ENCODE measurements at places on chromosomes 6 and 20.

DNA sequence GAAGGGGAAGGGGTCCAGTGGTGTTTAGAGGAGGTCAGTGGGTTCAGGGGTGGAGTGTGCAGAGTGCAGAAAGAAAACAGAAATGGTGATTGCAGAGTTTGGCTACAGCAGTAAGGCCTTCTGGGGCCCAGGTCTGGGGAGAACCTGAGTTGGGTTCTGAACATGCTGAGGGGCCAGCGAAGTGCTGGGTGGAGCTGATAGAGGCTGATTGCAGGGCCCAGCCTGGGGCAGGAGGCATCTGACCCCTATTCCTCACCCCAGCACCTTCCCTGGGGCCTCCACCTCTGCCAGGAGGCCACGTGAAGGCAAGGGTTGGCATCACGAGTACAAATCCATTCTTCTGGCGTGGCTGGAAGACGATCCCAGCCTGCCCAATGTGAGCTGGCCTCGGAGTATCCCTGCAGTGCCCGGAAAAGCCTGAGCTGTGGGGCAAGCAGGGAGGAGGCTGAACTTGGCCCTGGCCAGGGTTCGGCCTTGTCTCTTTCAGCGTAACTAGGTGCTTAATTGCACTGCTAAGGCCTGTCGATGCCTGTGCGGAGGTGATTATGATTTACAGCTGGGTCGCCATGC lies 35.3 kb downstream of the VSTM2L start:
- DNase-seq = no peak

DNA sequence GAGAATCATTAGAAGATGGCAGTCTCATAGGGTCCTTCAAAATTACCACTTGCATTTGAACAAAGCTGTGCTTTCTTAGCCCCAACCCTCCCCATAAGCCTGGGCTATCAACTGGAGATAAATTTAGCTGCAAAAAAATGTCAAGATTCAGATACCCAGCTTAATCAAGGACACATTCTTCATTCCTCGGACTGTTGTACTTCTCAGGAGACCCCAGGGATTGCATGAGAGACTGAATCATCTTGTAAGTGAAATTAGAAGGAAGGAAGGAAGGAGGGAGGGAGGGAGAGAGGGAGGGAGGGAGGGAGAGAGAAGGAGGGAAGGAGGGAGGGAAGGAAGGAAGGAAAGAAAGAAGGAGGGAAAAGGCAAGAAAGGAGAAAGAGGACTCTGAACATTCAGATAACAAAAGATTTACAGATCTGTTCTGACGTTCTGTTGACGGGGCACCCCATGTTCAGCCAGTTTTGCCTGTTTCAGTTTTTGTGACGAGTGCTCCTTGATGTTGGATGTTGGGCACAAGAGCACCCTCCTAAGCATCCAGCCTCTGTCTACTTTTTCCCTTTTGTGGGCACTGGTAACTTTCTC lies 498.7 kb downstream of the PREX1 start:
- DNase-seq = no peak

DNA sequence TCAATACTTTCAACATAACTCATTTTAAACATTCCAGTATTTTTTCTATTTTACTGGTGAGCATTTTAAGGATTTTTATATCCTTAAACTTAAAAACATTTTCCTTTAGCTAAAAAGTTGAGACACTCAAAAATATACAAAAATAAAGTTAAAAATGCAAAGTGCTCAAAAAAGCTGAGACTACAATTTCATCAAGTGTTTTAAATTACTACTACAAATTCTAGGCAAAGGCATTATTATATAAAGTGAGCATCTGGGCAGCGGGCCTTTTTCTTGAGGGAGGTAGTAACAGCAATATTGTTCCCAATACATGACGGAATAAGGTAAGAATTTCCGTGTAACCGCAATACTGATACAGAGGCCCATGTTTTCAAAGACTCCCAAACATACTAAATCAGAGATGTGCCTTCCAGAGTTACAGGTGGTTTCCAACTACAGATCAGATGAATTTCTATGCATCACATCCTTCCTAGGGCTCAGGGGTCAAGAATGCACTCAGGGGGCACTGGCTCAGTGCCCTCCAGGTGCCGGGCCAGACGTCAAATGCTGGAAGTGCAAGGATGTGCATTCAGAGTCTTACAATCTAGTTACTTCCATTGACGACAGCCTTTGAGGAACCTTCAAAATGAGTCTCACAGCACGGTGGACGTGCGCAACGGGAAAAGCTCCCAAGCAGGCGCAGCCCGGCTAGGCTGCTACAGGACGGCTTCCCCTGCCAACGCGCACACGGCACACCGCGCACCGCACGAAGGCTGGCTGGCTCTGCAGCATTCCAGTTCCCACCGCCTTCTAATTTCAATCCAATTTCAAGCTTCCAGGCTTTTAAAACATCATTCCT lies 1.7 kb downstream of the PHF10 start:
- no peak for DNase-seq

GRCh38 chr20:36861875-36862801 lies 13.8 kb upstream of the TLDC2 start:
- DNase-seq = no peak

GRCh38 chr6:96836631-96837080 lies 621 bp downstream of the GPR63 start:
- DNase-seq = no peak

GRCh38 chr6:100925749-100926148 lies 44.6 kb upstream of the ASCC3 start:
- no peak for DNase-seq

DNA sequence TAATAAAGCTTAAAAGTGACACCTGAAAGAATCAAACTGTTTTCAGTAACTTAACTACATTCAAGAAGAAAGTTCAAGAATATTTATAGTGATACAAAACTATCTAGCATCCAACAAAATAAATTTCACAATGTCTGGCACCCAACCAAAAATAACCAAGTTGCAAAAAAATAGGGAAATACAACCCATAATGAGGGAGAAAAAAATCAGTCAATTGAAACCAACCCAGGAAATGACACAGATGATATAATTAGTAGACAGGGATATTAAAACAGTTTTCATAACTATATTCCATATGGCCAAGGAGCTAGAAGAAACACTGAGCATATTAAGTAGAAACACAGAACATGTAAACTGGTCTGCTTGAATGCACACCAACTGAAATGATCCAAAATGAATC lies 120.2 kb upstream of the BEND3 start:
- no peak for DNase-seq

- no peak for DNase-seq
These were observed 107.3 kb downstream of the IRF4 start for GRCh38 chr6:498795-499231.

DNA sequence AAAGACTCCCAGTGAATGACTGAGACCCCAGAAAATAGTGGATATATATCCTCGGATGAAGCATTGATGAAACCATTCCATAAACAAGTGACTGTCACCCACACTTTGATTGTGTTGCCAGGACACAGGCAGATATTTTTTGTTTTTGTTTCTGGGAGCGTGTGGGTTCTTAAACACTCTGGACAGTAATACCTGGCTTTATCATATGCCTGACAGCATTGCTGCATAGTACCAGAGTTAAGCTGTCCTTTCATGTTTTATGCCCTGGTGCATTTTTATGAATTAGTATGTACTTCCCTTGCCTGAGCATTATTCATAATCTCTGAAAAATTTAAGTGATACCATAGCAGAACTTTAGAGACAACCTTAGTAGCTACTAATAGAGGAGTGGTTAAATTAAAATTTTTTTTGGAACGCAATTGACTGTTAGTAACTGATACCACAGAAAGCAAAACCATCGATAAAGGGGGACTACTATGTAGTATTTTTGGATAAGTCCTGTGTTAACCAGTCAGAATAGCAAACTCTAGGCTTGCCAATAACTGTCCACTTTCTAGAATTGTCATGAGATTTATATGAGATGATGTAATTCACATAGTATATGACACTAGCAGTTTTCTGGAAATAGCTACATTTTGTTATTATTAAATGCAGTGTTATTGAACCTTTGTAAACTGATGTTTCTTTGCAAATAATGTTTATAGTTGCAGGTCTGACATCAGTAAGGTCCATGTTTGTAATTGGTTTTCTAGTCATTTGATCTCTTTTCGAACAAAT lies 30.4 kb downstream of the SENP6 start:
- no peak for DNase-seq

GRCh38 chr20:2283706-2284423 lies 11.9 kb upstream of the TGM3 start:
- no peak for DNase-seq

DNA sequence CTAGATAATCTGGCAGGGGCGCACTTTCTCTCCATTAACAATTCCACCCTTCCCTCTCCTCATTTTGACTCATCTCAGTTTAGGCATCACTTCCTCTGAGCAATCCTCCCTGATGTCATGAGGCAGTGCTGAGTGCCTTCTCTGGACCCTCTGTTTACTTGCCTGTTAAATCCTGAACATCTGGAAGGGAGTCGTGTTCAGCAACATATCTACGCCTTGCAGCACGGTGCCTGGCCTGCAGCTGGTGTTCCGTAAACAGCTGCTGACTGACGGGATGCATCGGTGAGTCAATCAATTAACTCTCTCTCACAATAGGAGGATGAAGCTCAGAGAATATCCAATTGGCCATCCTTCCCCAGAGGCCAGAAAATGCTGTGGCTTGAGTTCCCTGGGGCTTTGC lies 613.5 kb downstream of the PTPRT start:
- no peak for DNase-seq

GRCh38 chr6:27296106-27296783 lies 15.8 kb downstream of the POM121L2 start:
- DNase-seq = no peak

DNA sequence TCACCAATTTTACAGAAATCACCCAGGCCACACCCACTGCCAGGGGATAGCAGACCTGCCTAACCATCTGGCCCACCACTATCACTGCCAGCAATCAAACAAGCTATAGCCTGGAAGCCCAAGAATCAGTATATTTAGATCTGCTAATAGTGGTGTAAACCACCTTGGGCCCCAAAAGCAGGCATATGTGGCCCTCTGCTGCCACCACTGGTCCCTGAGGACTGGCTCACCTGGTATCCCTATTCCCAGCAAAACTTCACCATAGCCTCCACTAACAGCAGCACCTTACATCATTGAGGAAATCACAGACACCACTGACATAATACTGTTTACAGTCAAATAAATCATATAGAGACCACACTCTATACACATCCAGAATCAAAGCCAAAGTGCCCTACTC lies 880.4 kb upstream of the MAN1A1 start:
- no peak for DNase-seq

GRCh38 chr6:56890683-56891429 lies 64.1 kb upstream of the BEND6 start:
- no peak for DNase-seq

GRCh38 chr6:45759472-45759810 lies 256.2 kb downstream of the CLIC5 start:
- no peak for DNase-seq

GRCh38 chr6:111068109-111068865 lies 19.0 kb upstream of the SLC16A10 start:
- DNase-seq = no peak

GRCh38 chr6:27753668-27754407 lies 158.4 kb downstream of the OR2B2 start:
- DNase-seq = peak; percentile 42

DNA sequence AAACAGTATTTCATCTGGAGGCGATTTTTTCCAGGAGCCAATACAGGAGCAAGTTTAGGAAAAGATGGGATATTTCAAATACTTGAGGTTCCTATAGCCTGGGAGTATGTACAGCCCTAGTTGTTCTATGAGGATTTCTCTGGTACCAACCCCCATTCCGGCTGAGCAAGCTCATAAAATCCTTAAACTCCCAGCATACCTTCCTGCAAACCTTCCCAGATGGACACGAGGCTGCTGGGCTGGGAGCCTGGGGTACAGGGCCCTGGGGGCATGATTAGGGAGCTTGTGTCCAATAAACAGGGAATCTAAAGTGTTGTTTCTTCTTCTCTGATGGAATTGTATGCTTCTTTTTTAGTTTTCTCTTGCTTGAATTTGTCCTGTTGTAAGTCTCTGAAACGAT lies 1.5 kb downstream of the PRRC2A start:
- no peak for DNase-seq

DNA sequence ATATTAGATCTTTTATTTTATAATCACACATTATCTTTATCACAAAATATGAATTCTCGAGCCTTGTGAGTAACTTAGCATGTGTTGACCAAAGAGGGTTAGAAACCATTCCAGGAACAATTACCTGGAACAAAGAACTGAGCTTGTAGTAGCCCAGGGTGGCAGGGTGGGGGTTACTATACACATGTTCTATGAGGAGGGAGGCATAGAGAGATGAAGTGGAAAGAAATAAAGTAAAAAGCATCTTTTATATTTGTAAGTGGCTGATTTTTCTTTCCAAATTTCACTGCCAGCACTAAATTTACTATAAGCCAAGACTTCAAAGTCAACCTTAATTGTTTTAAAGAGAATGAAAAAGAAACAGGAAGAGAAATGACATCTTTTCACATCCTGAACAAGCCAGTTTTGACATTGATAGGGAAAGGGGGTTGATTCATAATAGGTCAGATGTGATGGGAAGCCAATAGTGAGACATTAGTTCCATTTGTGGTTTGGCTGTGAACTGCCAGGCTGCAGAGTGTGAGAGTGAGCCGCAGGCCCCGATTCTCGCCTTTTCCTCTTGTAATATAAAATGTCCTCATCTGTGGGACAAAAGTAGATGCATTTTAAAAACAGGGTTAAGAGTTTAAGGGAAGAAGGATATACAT lies 52.7 kb upstream of the MYB start:
- DNase-seq = peak; percentile 11
